ENCODE measurements at places on chromosomes 7 and 10. TPM values are rescaled to one million over a fixed set of nuclear protein-coding genes. Genes with fewer than 3 reads are reported as not detected.

DNA sequence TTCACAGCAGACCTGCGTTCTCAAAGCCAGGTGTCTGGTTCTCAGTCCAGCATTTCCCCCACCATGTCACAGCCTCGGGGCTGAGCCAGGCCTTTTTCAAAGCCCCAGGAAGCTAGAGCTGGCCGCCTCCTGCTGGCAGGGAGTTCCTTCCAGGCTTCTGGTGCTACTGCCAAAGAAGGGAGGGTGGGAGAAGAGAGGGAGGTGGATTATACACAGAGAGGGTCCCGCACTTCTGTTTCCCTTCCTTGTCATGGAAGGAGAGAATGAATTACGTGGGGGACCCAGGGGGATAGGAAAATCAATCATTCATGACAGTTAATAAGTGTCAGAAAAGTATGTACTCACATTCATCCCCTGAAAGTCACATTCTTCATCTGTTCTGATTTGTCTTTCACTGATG is 600 bp upstream of the LGI1 start:
- DNase-seq = no peak

GRCh38 chr7:41711283-41712064 is 8.6 kb upstream of the INHBA start:
- DNase-seq = no peak

- no peak for DNase-seq
Measured at GRCh38 chr10:29692121-29692539, 57.4 kb upstream of the SVIL start.

GRCh38 chr10:129027906-129028305 is 439.1 kb upstream of the MGMT start:
- DNase-seq = no peak

DNA sequence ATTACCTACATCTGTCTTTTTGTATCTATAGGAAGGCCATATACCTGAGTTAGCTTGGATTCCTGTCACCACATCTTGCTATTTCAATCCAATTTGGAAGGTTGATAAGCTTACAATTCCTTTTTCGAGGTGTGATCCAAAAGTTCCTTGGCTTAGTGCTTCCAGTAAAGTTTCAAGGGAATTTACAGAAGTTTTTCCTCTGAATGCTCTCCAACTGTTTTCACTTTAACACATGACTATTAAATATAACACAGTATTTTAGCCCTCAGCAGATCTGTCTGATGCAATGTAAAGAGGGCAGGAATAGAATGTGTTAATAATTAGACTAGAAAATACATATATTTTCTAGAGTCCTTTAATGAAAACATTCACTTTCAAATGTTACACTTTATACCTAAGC is 171.4 kb downstream of the DKK1 start:
- no peak for DNase-seq

DNA sequence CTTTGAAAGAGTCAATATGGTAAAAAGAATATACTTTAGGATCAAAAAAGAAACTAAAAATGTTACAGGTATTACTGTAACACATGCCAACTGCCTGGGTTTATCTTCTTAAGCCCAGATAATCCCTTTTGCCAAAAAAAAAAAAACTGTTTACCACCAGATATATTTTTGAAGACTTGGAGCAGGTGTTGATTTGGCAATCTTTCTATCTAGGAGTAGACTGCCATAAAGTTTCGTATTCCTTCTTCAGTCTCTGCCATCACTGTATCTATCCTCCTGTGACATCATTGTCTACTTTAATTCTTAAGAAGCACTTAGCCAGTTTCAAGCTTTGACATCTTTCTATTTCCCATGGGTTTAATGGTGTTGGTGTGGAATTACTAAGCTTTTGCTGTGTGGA is 161.0 kb downstream of the ST7 start:
- DNase-seq = no peak

- DNase-seq = no peak
Measured at GRCh38 chr10:103197174-103197573, 4.1 kb upstream of the NT5C2 start.

GRCh38 chr10:104029521-104029860 is 56.2 kb downstream of the COL17A1 start:
- DNase-seq = no peak

DNA sequence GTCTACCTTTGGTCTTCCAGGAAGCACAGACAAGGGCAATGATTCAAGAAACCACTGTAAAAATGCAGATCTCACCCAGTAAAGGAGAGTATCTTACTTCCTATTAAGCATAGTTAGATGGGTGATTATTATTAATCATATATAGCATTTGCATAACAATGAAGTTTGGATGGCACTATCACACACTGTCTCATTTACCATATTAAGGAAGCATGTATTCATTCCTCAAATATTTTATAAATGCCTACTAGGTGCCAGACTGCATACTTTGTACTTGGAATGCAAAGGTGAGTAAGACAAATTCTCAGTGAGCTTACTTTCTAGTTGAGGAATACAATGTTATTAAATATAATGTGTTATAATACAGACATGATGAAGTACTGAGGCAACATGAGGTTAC is 53.9 kb upstream of the SKAP2 start:
- DNase-seq = no peak

DNA sequence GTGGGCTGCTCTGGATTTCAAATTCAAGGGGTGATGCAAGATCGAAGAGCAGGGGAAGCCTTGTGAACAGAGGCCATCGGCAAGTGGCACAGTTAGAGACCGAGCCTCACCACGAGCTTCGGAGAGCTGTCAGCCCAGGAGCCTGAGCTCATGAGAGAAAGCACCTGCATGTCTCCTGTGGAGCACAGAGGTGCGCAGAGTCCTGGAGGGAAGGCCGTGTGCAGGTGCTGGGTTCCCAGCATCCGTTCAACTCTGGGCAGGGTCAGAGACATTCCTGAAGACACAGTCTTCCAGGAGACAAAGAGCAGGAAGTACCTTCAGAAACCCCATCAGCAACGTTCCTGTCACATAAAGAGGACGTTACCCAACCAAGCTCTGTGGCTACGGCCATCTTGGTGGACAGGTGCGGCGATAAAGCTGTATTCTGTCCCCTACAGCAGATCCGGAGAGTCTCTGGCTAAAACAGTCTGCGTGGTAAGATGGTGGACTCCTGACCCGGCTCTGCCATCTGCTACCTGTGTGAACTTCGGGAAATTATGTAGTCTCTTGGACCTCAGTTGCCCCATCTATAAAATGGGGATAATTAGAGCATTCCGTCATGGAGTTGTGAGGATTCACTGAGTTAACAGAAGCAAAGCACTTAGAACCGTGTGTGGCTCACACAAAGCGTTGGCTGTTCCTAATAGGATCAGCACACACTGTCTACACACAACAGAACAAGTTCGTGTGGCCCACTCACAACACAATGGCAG is 40.6 kb downstream of the NOD1 start:
- DNase-seq = no peak

GRCh38 chr7:106569500-106569929 is 91.4 kb downstream of the CCDC71L start:
- no peak for DNase-seq

- no peak for DNase-seq
Measured at GRCh38 chr10:100725071-100725471, 20.3 kb upstream of the PAX2 start.

- DNase-seq = no peak
Measured at GRCh38 chr7:122965306-122965705, 30.2 kb downstream of the TAS2R16 start.

DNA sequence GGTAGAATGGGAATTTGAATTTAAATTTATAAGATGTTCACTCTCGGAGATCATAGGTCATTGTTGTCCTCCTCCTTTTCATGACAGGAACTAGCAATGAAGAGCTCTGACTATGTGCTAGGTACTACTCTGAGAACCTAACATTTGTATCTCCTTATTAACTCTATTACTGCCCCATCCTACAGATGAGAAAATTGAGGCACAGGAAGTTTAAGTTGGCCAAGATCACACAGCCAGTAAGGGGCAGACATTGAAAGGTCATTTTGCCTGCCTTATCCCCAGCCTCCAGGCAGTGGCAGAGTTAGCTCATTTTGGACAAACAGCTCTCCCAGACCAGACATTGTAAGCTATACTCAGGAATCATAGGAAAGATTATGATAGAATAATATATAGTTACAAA is 6.0 kb downstream of the SRGN start:
- no peak for DNase-seq

DNA sequence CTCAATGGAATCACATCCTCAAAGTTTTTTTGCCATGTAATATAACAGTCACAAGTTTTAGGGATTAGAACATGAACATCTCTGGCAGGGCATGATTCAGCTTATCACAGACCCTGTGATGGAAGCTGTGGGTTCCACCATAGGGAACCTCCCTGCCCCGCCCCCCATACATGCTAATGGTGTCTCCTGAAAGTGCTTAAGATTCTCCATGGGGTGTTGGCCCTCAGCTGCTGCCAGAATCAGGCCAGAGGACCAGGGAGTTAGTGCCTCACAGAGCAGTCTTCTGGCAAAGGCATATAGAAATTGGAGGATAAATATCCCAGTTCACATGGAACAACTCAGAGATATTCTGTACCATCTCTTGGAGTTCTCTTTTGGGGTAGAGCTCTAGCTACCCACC is 119.4 kb downstream of the RAB11FIP2 start:
- no peak for DNase-seq

DNA sequence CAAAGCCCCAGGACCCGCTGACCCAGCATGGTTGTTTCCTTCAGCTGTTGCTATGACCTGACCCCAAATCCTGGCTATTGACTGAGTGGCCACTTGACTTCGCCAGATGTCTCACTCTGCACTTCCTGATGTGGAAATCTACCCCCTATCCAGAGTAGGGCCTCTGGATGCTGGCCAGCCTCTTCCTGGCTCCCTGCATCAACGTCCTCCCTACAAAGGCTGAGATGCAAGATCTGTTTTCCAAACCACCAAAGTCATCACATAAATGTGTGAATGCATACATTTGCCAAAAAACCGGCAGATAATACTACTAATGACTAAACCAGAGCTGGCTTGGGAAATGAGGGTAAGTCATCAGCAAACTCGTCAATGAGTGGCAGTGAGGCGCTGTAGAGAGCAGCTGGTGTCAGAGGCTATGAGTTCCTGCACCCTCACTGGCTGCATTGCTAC is 70.4 kb downstream of the PYROXD2 start:
- DNase-seq = no peak

GRCh38 chr7:128827971-128828711 is 2.1 kb upstream of the FLNC start:
- no peak for DNase-seq

- DNase-seq = no peak
Measured at GRCh38 chr7:147804032-147804431, 786.5 kb upstream of the C7orf33 start.

- no peak for DNase-seq
Measured at GRCh38 chr10:79116801-79117723, 48.3 kb downstream of the ZMIZ1 start.

GRCh38 chr7:94276795-94277194 is 117.9 kb upstream of the COL1A2 start:
- no peak for DNase-seq

DNA sequence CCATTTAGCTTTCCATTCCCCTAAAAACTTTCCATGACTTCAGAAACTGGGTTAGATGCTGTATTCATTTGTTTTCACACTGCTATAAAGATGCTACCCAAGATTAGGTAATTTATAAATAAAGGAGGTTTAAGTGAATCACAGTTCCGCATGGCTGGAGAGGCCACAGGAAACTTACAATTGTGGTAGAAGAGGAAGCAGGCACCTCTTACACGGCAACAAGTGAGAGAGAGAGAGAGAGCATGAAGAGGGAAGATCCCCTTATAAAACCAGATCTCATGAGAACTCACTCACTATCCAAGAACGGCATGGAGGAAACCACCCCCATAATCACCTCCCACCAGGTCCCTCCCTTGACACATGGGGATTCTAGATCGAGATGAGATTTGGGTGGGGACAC is 336.8 kb downstream of the TFEC start:
- DNase-seq = no peak

DNA sequence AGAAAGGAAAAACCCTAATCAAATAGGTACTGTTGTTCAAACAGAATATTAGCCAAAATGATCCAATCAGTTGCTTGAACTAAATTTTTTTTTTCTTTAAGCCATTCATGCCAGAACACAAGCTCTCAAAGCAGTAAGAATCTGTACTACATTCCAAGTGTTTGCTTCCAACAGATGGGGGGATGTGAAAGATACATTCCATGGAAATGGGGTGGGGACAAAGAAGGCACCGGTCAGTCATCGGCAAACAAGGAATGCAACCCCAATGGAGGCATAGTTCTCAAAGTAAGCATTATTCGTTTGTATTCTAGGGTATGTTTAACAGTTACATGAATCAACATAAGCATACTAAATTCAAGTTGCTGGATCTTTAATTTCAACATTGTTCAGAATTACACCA is 32.5 kb downstream of the C10orf143 start:
- DNase-seq = no peak

GRCh38 chr7:151671514-151671913 is 151.8 kb upstream of the RHEB start:
- no peak for DNase-seq

- DNase-seq = no peak
Measured at GRCh38 chr10:86034710-86035109, 331.9 kb downstream of the GRID1 start.

DNA sequence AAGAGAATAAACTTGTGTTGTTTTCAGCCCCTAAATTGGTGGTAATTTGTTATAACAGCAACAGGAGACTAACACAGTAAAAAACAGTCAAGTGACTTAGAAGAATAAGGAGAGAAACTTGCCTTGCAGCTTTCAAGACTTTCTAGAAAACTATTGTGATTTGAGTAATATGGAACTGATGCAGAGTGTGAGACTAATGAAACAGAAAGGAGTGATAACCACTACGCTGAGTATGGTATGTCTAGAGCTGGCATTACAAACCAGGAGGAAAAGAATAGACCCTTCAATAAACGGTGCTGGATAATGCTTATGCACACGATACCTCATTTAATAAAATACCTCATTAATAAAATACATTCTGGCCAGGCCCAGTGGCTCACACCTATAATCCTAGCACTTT is 99.9 kb downstream of the CREM start:
- DNase-seq = no peak

GRCh38 chr10:75508239-75508813 is 76.9 kb downstream of the LRMDA start:
- no peak for DNase-seq

- DNase-seq = peak; percentile 45
Measured at GRCh38 chr10:27783660-27784059, 38.0 kb upstream of the MKX start.

Gene VSTM4
- 0.45 TPM for total RNA-seq

Gene NEUROG3
- total RNA-seq = not detected

Gene WNT8B
- total RNA-seq = not detected

Gene STRIP2
- 1.7 TPM for total RNA-seq

Gene SNX13
- total RNA-seq = 34.8 TPM
